NCI-H1048 (cell line): ENCODE measurements at places on chromosomes 4 and X.
A peak's percentile ranks its signal among the peaks of the same experiment; 100 is the strongest.

DNA sequence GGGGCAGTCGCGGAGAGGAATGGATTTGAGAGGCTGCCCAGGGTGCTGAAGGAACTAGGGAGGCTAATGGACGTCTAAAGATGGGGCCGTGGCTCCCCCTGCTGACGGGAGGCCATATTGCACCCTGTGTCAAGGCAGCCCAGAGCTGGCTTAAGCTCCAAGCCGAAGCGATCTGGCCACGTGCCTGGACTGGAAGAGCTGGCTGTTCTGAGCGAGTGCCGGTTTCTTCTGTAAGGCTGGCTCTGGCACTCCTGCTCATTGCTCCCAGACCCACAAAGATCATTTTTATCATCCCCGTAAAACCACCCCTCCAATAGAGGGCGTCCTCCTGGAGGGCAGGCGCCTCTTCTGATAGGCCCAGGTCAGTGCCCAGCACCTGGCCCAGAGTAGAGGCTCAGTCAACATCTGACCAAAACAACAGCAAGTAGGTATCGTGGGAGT is 5.6 kb downstream of the PNCK start:
- DNase-seq: peak; percentile 3

GRCh38 chr4:56906489-56907393 is 959 bp upstream of the REST start:
- no peak for DNase-seq

DNA sequence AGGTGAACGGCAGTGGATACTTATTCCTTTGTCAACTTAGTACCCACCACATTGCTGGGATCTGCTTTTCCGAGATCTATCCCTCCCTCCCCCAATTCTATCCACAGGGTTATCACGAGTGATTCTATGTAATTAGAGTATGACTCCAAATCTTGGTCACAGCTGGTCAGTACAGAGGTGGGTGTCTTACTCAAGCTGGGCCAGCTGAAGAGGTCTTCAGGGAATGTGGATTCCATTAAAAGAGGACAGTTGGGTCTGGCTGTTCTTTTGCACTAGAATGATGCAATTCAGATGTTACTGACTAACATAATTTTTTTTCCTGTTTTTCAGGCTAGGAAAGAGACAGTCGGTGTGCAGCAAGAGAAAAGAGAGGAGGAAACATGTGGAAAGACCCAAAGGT is 92.3 kb downstream of the HS3ST1 start:
- DNase-seq: no peak

GRCh38 chr4:3630598-3631543 is 98.6 kb upstream of the LRPAP1 start:
- no peak for DNase-seq

DNA sequence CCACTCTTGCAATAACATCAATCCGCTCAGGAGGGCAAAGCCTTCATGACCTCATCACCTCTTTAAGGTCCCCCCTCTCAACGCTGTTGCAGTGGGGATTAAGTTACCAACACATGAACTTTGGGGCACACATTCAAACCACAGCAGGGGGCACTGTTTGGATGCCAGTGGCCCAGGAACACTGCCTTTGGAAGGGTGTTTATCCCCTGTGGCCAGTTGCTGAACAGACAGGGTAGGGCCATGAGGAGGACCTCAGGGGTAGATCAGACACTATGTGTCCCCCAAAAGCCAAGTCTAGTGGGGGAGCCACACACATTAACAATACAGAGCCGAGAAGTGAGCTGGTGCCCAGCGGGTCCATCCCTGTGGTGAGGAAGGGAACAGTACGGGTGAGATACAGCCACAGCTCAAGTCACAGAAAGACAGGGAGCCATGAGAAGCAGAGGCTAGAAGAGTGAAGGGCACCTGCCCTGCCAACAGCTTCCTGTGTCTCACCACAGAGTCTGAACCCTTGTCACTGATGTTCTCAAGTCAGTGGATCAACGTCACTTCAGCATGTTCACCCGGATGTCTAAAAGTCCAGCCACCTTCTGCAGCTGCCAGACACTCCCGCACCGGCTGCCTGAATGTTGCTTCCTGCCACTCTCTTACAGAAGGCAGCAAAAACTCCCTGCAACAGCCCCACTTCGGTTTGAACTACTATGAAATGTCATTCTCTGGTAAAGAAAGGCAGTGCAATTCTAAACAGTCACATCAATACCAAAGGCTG is 19.9 kb upstream of the MXD4 start:
- DNase-seq: no peak

DNA sequence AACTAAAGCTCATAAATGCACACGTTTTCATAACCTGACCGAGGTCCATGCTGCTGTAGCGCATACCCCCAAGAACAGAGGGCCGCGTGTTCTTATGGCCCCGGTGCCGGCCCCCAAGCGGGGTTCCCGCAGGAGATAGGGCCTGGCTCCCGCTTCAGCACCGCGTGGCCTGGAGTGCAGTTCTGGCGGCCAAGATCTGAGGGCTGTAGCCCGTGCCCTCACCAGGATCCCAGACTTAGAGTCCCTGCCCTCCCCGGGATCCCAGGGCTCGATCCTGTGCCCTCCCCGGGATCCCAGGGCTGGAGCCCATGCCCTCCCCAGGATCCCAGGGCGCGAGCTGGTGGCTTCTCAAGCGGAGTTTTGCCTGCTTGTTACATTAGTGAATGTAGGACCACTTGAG is 1.0 kb upstream of the GRPEL1 start:
- no peak for DNase-seq

- DNase-seq: no peak
These were observed 33.0 kb downstream of the MTHFD2L start for GRCh38 chr4:74190919-74191397.
